ENCODE measurements at places on chromosomes 16 and 17.

GRCh38 chr16:11006656-11007055 lies 62.3 kb downstream of the CLEC16A start:
- DNase-seq = no peak

DNA sequence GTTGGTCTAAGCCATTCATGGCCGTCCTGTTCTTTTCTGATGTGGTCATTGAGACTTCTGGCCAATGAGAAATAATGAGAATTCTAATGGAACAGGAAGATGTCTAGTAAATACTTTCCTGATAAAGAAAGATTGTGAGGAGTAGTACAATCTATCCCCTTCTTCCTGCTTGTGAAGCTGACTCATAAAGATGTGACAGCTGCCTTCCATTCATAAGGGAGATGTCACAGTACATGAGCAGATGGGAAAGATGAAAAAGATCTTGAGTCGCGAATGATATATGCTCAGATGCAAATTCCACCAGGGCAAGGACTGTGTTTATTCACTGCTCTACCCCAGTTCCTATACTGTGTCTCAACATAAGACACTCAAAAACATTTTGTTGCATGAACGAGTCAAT lies 111.7 kb upstream of the FOXF1 start:
- no peak for DNase-seq

- DNase-seq = no peak
Measured at GRCh38 chr17:75594499-75595283, 7.1 kb downstream of the MYO15B start.

GRCh38 chr16:30456302-30456701 lies 10.6 kb upstream of the SEPHS2 start:
- no peak for DNase-seq

DNA sequence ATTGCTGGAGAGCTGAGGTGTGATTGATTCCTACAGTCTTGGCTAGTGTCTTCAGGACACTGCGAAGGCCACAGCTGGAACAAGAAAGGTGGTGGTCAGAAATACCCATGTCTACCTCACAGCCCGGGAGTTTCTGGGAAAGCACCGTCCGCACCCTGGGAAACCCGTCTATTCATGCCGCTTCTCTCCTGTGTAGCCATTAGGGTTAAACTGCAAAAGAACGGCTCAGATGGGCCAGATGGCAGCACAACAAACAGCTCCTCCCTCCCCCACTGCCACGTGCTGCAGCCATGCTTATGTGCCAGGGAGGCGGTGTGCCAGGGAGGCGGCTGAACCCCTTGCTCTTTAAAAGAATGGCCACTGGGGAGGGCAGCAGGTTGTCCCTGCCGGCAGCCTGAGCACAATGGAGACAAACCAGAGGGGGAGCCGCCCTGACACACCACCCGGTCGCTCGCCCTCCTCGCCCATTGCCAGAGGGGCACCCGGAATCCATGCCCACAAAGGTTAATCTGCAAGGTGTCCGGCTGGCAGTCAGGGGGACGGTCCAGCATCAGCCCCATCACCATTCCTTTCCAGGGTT lies 65.2 kb downstream of the CYTH1 start:
- no peak for DNase-seq

DNA sequence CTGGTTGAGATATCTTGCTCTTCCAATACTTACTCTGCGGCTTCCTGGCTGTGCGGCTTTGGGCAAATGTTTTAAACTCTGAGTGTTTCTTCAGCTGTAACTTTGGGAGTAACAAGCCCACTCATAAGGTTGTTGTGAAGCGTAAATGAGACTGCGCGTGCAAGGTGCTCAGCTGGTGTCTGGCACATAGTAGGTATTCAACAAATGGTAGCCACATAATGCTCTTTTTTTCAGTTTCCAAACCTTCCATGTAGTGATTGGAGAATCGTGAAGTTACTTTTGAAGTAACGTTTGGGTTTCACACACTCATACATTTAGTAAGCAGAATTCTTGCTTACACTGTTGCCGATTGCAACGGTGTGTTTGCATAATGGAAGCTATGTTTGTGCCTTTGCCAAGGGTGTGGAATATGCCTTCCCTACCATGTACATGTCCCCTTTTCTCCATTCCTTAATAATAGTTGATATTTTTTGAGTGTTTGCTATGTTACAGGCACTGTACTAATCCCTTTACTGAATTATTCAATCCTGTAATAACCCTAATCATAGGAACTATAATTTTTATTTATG lies 829 bp downstream of the DHRS7B start:
- no peak for DNase-seq

DNA sequence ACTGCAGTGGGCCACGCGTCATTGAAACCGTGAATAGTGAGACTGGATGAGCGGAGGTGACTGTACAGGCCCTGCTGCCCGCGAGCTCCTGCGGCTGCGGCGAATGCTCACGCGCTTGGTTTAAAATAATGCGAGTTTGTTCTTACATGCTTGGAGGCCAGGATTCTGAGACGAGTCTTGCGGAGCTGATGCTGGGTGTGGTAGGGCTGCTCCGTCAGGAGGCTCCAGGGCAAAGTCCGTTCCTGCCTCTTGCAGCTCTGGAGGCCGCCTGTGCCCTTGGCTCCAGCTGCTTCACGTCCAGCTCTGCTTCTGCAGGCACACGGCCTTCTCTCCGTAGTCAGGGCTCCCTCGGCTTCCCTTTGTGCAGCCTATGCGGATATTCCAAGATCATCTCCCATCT lies 9.5 kb downstream of the ACSF3 start:
- no peak for DNase-seq

DNA sequence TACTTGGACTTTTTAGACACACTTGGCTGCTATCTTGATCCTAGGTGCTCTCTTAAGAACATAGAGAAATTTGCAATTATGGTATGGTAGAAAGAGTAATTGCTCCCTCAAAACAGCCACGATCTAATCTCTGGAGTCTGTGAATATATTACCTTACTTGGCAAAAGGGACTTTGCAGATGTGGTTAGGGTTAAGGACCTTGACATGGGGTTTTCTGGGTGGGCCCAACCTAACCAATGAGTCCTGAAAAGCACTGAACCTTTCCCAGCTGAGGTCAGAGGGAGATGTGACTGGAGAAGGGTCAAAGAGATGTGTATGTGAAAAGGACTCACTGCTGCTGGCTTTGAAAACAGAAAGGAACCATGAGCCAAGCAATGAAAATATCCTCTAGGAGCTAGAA lies 26.7 kb upstream of the MED13 start:
- no peak for DNase-seq

DNA sequence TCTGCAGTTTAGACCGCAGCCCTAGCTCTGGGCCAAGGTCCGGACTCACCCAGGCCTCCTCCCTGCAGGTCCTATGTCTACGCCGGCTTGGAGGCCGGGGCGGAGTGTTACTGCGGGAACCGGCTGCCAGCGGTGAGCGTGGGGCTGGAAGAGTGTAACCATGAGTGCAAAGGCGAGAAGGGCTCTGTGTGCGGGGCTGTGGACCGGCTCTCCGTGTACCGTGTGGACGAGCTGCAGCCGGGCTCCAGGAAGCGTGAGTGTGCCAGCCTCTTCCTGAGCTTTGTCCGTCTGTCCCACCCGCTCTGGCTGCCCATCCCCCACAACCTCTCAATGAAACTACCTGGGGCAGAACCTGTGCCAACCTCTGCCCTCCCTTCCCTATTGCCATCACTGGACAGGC lies 20.1 kb downstream of the WSCD1 start:
- DNase-seq = no peak

DNA sequence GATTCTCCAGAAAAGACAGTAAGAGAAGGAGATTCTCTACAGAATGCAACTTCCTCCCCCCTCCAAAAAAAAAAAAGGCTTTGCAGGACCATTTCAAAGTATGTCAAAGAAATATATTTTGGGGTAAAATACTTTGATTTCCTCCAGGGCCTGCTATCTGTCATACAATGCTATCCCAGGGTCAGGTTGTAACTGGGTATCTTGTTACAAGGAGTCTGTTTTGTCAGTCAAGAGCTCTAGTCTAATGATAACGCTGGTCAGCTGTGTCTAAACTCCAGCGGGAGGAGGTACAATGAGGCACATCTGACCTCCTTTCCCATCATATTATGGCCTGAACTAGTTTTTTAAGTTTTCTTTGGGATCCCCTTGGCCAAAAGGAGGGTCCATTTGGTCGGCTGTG lies 408.4 kb upstream of the CDH5 start:
- no peak for DNase-seq

DNA sequence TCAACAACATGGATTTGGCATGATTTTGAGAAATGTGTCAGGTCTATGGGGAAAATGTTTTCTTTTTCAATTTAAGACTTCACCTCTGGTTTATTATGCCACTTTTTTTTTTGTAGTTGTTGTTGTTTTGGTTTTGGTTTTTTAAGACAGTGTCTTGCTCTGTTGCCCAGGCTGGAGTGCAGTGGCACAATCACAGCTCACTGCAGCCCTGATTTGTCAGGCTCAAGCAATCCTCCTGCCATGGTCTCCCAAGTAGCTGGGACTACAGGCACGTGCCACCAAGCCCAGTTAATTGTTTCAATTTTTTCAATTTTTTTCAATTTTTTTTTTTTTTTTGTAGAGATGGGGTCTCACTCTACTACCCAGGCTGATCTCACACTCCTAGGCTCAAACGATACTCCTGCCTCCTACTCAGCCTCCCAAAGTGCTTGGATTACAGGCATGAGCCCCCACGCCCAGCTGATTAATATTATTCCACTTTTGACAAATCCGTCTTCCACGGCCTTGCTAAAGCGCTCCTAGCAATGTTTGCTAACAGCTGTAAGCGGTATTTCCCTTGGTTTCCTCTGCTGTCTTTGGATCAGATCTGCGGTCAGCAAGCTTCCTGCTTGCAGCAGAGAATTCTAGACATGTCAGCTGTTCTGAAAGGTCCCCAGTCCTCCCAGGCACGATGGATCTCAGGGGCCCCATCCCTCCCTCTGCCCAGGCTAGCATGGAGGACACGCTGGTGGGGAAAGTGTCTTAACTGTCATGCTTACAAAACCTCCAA lies 7.0 kb upstream of the MILR1 start:
- DNase-seq = no peak

DNA sequence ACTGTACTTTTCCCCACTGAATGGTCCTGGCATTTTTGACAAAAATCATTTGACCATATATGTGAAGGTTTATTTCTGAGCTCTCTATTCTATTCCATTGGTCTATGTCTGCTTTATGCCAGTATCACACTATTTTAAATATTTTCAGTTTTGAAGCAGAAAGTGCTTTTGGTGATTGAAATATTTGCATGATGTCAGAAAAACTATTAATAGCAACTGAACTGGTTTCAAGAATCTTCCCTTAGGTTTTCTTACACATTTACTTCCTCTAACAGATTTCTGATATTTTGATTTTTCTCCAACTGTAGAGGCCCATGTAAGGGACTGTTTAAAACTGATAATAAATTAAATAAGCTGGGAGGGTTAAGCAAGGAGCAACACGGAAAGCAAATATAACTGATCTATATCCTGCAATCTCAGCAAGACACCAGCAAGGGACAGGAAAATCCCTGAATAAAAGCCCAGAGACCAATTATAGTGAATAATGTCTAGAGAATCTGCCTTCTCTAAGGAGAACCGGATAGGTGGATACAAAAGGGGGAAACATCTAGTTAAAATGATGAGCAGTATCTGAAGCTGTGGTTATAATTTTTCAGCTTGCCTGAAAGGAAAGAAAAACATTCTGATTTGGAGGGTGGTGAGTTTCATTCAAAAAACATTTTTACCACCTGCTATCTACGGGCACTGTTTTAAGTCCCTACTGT lies 80.9 kb upstream of the STAC2 start:
- DNase-seq = no peak

GRCh38 chr16:75957870-75958269 lies 231.6 kb upstream of the CPHXL start:
- DNase-seq = no peak

GRCh38 chr17:68125111-68125870 lies 89.8 kb downstream of the KPNA2 start:
- no peak for DNase-seq

GRCh38 chr16:82955741-82956348 lies 329.1 kb downstream of the CDH13 start:
- no peak for DNase-seq

GRCh38 chr17:73508057-73508930 lies 136.0 kb downstream of the SDK2 start:
- DNase-seq = no peak

GRCh38 chr17:35799942-35800341 lies 4.5 kb upstream of the MMP28 start:
- no peak for DNase-seq

DNA sequence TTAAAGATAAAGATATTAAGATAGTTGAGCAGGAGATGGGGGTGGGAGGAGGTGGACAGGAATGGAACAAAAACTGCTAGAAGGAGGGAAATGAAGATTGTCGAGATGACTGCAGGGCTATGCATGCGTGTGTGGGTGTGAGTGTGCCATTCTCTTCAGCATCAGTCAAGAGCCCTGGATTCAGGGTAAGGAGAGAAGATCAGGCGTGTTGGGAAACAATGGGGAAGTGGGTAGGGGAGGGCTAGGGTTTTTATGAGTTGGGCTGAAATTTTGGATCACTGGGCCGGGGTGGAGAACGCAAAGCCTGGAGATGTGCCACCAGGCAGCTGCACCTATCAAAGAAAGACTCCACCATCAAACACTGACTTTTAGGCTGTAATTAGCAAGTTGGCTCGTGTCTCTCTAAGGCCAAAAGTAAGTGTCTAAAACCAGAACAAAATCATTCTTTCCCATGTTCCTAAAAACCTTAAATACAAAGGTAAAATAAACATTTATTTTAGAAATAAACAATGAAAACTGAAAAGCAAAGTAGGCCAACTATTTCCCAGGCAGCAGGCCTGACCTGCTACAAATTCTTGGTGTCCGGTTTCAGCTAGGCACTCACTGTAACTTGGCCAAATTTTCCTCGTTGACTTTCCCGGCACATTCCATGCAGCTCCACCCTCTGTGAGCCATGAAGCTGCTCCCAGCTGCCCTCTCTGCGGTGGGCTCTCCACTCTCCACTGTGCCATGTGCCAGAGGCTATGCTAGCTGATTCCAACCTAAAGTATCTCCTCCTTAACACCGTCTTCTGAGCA lies 4.2 kb downstream of the CDRT4 start:
- DNase-seq = no peak

GRCh38 chr16:31113121-31114120 lies 4.0 kb upstream of the KAT8 start:
- no peak for DNase-seq

DNA sequence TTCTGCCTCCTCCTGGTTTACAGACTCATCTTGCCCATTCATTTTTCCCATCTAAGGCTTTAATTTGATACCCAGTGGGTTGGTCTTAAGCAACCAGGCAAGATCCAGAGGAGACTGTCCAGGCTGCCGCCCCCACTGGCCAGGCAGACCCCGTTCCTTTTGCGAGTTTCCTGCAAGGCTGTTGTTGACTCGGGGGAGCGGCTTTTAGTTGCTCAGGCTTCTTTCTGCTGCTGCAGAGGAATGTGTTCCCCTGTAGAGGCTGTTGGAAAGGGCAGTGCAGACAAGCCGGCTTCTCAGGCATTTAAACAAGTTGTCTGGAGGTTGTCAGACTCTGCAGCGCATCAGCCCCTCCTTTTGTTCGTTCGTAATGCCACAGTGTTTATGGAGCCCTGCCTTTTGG lies 231.2 kb downstream of the PRKCA start:
- no peak for DNase-seq

GRCh38 chr17:64418506-64419339 lies 28.1 kb upstream of the PECAM1 start:
- DNase-seq = no peak
